ENCODE measurements at places on chromosomes 11 and 22. TPM values are rescaled to one million over a fixed set of nuclear protein-coding genes. Genes with fewer than 3 reads are reported as not detected.

DNA sequence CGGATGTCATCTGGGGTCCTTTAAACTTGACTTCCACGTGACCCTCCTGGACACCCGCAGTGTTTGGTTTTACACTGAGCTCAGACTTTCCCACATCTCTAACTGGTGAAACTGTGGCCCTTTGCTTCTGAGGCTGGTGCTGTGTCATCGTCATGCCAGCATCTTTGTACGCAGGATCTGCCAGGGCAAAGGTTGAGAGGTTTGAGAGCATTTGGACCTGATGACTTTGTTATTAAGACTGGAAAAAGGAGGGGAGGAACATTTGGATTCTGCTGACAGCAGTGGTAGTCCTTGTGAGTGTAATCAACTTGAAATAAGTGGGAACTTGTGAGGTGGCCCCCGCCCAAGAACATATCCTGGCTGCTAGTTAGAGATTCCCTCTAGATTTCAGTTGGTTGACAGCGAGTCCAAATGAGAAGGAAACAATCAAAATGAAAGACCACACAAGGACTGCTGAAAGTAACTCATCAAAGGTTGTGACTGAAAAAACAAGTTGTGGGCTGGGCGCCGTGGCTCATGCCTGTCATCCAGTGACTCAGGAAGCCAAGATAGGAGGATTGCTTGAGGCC is 102.5 kb downstream of the KIAA1671 start:
- no peak for DNase-seq

GRCh38 chr11:15627560-15627959 is 512.8 kb downstream of the INSC start:
- no peak for DNase-seq

Gene APOL2
- total RNA-seq: 45.1 TPM

DNA sequence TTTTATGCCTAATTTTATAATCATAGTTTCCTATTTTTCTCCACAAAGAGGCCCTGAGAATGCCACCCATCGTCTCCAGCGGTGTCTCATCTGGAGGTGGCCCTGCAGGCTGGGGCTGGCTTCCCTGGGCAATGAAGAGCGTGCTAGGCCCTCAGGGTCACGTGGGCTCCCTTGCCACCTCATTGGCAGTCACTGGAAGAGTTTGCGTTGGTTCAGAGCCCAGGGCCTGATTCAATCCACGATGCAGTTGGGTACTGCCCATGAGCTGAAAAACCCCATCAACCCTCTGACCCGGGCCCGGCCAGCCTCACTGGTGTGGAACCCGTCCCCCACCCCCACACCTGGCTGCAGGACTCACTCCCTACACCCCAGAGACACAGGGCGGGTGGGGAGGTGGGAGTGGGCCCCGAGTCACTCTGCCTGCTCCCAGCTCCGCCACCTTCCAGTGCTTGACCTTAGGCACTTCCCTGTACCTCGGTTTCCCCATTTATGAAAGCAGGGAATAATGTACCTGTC is 43.4 kb upstream of the A4GALT start:
- DNase-seq: no peak

Gene SPI1
- total RNA-seq: not detected

GRCh38 chr11:30016588-30017363 is at the start of gene KCNA4:
TSS of gene KCNA4 (minus strand) at chr11:30017030. CDS start at chr11:30012678, 4,352 bp downstream.
- DNase-seq: peak; percentile 68

GRCh38 chr11:92776676-92777075 is 192.8 kb upstream of the MTNR1B start:
- no peak for DNase-seq

Measured in A673 (cell line).